ENCODE measurements at places on chromosomes 7 and 10.
A peak's percentile ranks its signal among the peaks of the same experiment; 100 is the strongest.

DNA sequence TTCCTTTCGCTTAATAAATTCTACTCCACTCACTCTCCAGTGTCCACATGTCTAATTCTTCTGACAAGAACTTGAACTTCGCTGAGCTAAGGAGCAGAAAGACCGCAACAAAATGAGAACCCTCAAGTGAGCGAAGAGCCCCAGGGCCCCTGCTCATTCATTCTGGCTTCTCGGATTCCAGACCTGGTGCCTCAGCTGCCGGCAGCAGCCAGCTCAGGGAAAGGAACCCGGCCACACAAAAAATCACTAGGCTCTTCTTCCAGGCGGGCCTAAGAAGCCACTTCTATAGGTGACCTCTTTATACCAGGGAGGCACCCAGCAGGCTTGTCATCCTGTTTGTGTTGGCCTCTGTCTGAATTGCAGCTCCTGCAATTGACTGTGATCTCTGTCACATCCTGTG is 33.3 kb downstream of the OTUD1 start:
- DNase-seq: no peak

DNA sequence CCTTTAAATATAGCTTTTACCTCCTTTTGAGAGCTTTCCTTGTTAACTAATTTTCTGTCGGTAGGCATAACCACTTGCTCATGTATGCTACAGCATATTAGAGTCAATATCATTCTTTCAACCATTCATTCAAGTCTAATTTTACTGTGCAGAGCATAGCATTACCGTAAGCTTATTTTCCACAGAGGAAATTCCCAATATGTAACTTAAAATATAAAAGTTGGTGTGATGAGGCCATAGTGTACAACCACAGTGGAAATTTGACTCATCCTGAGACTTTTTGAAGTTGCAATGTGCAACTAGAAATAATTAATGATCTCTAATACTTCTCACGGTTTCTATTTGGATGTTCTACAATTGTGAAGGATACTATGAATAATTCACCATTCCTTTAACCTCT is 80.6 kb upstream of the KLF6 start:
- no peak for DNase-seq

GRCh38 chr10:122152544-122152943 is 118.6 kb upstream of the BTBD16 start:
- DNase-seq: no peak

DNA sequence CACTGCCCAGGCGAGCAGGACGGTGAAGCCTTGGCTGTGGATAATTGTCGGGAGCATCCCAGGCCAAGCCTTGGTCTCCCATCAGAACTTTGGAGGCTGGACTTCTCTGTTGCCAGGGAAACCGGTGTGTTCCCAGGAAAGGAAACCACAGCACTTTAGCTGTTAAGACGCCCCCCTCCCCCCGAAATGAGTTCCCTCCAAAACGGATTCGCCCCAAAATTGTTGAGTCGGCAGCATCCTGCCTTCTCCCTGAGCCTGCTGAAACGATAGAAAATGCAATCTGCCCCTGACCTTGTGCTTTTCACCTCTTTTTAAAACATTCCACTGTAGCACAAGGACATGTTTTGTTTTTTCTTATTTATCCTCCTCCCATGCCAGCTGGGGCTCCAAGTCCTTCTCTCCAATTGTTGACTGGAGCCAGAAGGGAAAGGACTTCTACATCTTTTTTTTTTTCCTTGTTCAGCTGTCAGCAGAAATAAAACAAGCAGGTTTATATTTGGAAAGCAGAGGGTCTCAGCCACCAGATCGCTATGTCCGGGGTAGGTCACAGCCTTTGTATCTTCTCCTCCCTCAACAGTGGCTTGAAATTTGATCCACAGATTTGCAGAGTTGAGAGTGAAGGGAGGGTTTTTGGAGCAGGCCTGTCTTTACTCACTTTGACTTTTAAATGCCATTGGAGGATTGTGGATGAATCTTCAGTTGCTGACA is 116.5 kb downstream of the ZMIZ1 start:
- DNase-seq: no peak

DNA sequence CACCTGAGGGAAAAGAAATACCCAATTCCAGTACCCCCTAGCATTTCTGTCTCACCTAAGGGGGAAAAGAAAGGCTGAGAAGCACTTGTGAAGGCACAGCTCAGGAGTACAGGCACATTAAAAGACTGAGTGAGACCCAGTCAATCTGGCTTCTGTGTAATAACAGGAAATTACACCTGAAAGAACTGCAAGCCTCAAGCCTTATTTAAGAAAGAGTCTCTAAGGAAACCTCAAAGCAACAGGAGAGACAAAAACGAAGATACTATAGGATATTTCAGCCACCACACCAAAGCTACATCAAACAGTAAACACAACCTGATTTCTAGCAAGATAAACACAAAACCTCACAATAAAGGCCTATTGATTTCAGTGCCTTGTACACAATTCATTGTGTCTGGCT is 69.6 kb upstream of the CDK1 start:
- DNase-seq: no peak

DNA sequence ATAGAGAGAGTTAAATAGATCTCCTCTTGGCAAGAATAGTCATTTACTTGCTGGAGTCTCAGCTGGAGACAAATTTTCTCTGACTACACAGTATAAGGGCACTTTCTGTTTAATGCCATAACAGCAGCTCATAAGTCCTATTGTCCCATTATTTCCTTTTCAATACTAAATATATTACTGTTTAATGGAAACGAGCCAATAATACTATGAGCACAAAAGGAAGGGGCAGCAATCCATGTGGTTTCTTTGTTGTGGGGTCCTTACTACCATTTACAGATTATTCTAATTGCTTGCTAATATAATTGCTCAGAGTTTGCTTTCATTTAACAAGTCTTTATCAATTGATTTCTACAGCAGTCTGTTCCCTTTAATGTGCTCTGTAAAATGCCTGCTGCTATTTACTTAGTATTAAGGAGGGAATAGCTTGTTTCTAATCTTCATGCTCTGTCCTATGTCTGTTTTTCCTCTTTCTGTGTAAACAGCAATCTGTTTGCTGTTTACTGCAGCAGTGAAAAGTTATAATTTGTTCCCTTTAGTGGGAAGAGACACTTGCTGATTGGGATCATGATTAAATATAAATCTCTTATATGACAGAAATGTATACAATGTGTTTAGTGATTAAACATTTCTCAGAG is 296.2 kb upstream of the SMIM30 start:
- DNase-seq: no peak

- no peak for DNase-seq
Observed at GRCh38 chr7:94405506-94405905, 10.8 kb downstream of the COL1A2 start.

GRCh38 chr10:8321990-8322389 is 267.5 kb downstream of the GATA3 start:
- DNase-seq: no peak

- DNase-seq: no peak
Observed at GRCh38 chr10:64037071-64037661, 516.0 kb downstream of the REEP3 start.

DNA sequence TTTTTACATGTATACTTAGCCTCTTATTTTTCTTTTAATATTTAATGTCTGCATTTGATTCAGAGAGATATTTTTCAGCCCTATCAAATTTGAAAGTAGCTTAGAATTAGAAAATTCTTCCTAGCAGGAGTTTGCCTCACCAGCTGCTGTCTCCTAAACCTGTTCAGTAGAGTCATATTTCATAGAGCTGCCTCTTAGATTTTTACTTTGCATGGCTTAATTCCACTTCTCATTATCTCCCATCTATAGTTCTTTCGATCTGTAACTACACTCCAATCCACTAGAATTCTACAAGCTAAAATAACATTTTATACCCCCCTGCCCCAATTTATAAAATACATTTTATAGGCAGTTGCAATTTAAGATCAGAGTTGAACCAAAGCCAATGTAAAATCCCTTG is 227.0 kb downstream of the ANK3 start:
- DNase-seq: no peak

- DNase-seq: no peak
Observed at GRCh38 chr7:5419539-5420066, 4.0 kb downstream of the TNRC18 start.

GRCh38 chr7:158655931-158656441 is 48.6 kb downstream of the NCAPG2 start:
- DNase-seq: no peak

GRCh38 chr7:27351786-27352185 is 109.2 kb downstream of the EVX1 start:
- DNase-seq: no peak

GRCh38 chr7:2520131-2520760 is 672 bp downstream of the LFNG start:
- no peak for DNase-seq

DNA sequence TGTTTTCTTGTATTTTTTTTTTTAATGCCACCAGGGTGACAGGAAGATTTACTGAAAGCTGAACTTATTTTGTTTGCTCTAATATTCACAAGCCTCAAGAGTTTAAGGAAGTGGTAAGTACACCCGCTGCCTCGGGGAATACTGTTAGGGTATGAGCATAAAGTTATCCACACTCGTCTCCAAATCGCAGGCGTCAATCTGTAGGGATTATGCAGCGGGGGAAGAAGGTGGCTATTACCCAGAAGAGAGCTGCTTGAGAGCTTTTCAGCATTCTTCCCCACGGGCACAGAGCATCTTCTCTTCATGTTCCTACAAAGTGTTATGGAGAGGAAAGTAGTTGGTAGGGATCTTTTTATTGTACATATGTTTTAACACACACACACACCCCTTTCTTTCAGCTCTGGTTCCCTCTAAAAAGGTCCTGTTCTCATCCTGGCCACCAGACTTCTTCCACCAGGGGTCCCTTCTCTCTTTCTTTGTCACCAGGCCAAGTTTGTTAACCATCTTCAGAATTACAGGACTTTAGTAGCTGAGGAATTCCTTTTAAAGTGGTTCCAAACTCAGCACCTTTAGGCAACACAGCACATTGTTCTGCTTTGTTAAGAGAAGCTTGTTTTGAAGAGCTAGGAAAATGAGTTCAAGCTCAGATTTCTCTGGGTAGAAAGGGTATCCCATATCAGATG is 411.6 kb upstream of the GALNT17 start:
- no peak for DNase-seq

DNA sequence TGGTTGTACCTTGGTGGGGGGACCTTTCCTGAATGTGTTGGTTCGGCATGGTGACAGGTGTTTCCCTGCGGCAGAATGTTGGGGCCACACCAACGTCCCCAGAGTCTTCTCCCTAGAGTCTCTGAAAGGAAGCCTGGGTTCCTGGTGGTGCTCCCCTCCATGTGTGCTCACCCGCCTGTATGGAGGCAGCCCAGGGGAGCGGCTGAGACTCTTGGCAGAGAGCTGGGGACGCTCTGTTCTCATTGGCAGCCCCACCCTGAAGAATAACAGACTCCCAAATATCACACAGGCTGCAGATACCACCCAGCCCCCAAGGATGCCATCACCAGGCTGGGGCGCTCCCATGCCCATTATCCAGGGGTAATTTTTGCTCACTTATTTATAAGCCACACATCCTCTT is 34.8 kb downstream of the CHST12 start:
- DNase-seq: no peak

DNA sequence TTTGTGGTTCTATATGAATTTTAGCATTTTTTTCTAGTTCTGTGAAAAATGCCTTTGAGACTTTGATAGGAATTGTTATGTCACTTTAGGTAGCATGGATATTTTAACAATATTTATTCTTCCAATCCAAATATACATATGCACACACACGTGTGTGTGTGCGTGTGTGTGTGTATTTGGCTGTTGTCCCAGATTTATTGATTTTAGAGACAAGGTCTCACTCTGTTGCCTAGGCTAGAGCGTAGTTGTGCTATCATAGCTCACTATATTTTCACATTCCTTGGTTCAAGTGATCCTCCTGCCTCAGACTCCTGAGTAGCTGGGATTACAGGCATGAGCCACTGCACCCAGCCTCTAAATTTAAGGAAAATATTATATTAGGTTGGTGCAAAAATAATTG is 162.5 kb upstream of the TRIM24 start:
- DNase-seq: no peak

DNA sequence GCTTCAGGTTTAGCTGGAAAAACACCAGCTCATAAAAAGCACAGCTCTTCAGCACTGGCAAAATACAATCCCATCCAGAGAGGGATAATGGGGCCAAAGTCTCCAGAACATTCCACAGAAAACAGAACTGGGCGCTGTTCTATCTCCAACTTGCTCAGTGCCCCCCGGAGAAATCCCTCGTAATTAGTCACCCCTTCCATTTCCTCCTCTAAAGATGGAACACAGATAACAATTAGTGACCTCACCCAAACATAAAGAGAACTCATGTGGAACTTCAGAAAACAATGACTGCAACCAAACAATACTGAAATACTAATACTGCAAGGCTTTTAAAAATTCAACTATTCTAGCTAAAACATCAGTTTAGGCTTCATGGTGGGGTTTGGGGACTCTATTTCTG is 46.3 kb downstream of the KIAA1549 start:
- no peak for DNase-seq

GRCh38 chr10:130440494-130440893 is 304.3 kb downstream of the GLRX3 start:
- no peak for DNase-seq

DNA sequence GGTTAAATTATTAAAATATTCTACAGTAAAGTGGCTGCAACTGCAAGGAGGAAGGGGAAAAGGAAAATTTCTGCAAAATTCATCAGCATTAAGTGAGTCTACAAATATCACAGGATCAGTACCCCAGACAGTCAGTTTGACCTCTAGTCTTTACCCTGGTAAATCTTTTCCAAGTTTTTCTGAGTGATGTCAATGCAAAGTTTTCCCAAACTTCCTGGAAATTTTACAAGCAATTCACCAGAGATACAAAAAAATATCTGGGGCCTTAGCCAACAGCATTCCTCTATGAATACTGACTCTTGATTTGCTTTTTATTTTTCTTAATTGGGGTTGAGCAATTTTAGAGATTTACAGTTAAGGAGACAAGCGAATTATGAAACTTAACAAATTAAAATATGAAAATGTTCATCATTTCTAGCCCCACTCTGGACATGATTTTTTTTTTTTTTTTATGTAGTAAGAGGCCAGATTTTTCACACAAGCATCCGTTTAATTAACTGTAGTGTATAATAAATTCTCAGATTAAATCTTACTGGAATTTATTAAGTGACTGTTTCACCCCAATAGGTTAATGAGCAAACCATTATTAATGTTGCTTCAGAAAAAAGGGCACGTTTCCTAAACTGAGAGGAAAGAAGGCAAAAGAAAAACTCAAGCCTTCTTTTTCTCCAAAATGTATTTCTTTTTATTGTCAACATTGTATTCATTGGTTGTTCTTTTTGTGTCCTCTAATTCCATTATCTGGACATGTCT is 539.5 kb upstream of the FZD8 start:
- no peak for DNase-seq

GRCh38 chr10:24518981-24519597 is 204.6 kb downstream of the ARHGAP21 start:
- no peak for DNase-seq

DNA sequence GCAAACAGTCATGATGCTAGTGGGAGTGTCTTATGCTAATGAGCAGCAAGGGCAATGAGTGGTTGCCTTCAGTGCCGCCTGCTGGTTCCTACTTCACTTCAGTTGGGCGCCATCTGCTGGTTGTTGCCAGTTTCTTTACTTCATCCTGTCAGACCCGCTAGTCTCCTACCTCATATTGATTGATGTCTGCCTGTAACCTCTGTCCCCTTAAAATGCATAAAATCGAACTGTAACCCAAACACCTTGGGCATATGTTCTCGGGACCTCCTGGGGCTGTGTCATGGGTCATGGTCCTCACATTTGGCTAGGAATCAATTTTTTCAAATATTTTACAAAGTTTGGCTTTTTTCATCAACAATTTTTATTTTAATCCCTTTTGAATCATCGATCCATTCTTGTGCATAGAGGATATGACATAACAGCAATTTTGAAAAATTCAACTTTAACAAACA is 62.8 kb upstream of the C7orf33 start:
- DNase-seq: peak; percentile 65
